ENCODE measurements at places on chromosomes 12 and 14.

DNA sequence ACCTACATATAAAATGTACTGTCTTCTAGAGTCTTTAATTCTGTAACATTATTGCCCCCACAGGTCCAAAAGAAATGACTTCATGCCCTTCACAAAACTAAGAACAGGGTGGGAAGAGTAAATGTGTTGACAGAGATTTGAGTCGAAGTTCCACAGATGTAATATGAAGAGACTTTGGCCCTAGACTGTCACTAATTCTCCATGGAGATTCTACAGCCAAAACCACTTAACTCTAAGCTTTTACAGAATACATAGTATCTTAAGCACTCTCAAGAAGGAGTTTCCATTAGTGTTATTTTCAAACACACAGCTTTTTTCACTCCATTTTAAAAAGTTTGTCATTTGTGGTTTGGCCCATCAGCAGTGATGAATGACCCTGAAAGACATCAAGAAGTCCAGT is 56.3 kb downstream of the ABCC9 start:
- no peak for DNase-seq

DNA sequence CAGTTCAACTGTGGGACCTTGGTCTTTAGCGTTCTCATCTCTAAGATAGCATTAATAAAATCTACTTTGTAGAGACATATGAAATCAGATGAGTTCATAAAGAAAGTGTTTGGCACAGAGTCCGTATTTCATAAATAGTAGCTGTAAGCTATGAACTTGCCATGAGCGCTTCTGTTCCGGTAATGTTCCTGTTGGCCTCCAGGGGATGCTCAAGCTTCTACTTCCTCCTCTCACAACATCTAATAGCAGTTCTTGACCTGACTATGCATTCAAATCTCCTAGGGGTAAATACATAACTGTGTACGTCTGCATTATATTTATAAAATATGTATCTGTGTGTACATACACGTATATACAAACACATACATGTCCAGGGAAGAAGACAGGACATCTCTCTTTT is 288.2 kb upstream of the TMPO start:
- DNase-seq = no peak

- no peak for DNase-seq
These were observed 24.8 kb downstream of the KCNA1 start for GRCh38 chr12:4934407-4935035.

GRCh38 chr12:34303091-34303870 is 281.0 kb downstream of the ALG10 start:
- no peak for DNase-seq

- DNase-seq = no peak
These were observed 152.9 kb downstream of the SLC41A2 start for GRCh38 chr12:104805186-104805585.

- no peak for DNase-seq
These were observed 136.3 kb downstream of the HELB start for GRCh38 chr12:66438601-66439000.

- DNase-seq = no peak
These were observed 68.0 kb downstream of the RASSF3 start for GRCh38 chr12:64678248-64678647.

DNA sequence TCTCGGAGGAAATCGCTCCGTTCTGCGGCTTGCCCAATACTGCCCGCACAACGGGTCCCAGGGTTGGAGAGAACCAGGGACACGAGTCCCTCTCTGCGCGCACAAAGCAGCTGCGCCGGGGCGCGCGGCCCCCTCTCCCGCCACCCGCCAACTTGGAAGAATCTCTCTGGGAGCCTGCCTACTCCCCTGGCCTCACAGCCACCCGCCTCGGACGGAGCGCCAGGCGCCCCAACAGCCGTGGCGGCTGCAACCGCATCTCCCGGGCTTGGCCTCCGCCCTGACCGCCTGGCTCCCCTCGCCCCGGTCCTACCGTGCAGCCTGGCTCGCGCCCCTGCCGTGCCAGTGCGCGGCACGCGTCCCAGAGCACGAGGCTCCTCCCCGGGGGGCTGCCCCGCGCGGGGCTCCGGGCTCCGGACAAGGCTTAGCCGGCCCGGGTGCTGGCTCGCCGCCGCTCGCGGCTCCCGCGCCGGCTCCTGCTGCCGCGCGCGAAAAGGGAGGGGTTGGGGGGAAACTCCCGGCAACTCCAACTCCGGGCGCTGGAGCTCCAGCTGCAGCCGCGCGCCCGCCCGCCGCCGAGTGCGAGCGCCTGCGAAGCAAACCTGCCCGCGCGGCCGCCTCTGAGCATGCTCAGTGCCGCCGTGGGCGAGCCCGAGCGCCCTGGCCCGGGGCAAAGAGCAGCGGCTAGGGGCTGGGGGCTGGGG is at the start of gene STXBP6:
Gene STXBP6 (minus strand): TSS at position 580 of the 701 bp plus-strand sequence. CDS start 75,329 bp downstream, outside the sequence.
- no peak for DNase-seq

DNA sequence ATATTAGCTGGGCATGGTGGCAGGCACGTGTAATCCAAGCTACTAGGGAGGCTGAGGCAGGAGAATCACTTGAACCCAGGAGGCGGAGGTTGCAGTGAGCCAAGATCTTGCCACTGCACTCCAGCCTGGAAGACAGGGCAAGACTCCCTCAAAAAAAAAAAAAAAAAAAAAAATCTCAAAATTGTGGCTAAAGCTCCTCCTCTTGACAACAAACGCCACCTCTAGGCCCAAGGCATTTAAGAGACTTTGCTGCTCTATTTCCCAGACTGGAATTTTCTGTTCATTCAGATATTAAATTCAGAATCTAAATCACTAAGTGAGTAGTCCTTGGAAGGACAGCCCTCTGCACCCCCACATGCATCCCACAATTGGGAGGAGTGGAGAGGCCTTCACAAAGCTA is 1.4 kb downstream of the ZFYVE1 start:
- no peak for DNase-seq

- no peak for DNase-seq
These were observed 205.8 kb downstream of the SPTSSA start for GRCh38 chr14:34256223-34256622.

DNA sequence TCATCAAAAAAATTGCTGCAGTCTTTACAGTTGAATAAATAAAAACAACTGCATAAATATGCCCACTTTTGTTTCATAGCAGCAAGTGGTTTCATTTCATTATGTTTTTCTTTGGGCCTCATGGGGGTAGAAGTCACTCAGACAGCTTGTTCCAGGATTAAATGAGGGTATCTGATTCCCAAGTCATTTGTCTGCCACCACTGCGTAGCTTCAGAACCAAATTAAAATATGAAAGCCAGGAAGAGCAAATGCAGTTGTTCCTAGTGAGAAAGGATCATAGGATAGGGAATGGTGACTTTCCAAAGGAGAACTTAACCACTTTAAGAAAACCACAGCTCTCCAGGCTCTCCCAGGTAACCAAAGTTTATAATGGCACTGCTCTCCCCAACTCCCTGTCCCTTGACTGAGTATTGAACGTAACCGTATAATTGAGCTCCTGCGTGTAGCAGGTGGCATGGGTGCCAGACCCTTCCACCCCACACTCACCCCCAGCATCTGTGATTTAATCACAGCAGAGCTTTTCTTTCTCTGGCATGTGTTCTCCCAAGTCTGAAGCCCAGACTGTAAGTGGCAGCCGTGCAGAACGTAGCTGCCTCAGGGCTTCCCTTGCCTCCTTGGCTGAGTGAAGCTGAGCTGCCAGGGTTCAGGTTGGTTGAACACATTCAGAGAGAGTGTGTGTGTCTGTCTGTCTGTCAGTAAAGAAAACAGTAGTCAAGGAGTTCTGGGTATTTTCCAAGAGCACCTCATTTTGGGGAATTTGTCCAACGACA is 11.3 kb upstream of the KCNH3 start:
- no peak for DNase-seq

DNA sequence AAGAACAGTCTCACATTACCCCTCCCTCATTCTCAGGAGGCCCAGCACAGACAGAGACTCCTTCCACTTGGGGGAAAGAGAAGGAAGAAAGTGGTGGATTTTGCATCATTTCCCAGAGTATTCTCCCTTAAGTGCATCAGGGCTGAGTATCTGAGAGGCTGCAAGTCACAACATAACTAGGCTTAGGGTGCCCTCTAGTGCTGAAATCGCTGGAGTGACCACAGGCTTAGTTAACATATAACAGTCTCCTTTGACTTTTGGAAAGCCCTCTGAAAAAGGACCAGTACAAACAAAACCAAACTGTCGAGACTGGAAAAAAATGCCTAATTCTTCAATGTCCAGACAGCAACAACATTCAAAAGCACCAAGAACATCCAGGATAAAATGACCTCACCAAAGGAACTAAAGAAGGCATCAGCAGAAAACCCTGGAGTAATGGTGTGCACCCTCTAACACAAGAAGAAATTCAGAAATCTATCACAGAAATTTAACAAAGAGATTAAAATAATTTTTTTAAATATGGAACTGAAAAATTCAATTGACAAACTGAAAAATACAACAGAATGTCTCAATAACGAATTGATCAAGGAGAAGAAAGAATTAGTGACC is 412.3 kb downstream of the RPS29 start:
- DNase-seq = no peak

GRCh38 chr12:128794661-128795529 is 28.9 kb downstream of the SLC15A4 start:
- no peak for DNase-seq

All from activated CD4-positive, CD25-positive, alpha-beta regulatory T cell treated with anti-CD3 and anti-CD28 coated beads, Interleukin-2, amount 50 U/mL, for 16 hours (primary cell).